ENCODE measurements at places on chromosomes 7 and 10.

- no peak for DNase-seq
These were observed 156.4 kb upstream of the MTPN start for GRCh38 chr7:136133551-136133950.

DNA sequence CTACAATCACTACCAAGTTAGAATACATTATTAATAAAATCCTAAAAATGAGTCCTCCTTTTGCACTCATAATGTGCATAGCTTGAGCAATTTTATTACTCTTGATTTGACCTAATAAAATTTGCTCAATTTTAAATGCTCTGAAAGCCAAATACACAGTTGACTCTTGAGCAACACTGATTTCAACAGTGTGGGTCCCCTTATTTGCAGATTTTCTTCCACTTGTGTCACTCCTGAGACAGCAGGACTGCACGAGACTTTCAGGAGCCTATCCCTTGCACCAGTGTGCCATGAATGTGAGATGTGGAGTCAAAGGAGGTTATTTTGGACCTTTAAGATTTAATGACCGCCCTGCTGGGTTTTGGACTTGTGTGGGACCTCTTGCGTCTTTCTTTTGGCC lies 23.2 kb downstream of the RNF216 start:
- DNase-seq = no peak

GRCh38 chr10:61475449-61475873 lies 22.3 kb upstream of the TMEM26 start:
- DNase-seq = no peak

GRCh38 chr7:12923971-12924370 lies 236.5 kb downstream of the ARL4A start:
- no peak for DNase-seq

DNA sequence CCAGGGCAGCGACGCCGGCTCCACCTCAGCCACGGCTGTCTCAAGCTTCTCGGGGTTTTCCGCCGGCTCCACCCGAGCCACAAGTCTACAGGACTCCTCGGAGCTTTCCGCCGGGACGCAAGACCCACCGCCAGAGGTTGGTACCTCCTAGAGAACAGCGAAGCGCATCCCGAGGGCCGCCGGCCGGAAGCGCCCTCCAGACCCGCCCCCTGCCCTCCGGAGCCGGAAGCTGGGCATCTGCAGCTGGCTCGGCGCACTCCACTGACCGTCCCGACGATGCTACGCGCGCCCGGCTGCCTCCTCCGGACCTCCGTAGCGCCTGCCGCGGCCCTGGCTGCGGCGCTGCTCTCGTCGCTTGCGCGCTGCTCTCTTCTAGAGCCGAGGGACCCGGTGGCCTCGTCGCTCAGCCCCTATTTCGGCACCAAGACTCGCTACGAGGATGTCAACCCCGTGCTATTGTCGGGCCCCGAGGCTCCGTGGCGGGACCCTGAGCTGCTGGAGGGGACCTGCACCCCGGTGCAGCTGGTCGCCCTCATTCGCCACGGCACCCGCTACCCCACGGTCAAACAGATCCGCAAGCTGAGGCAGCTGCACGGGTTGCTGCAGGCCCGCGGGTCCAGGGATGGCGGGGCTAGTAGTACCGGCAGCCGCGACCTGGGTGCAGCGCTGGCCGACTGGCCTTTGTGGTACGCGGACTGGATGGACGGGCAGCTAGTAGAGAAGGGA lies at the start of gene MINPP1:
Gene MINPP1 (plus strand): TSS at position 254 of the 726 bp plus-strand sequence. CDS start 23 bp downstream, at position 277.
- peak; percentile 72 for DNase-seq

- no peak for DNase-seq
These were observed 210.9 kb upstream of the CHRM2 start for GRCh38 chr7:136657482-136657921.

- DNase-seq = no peak
These were observed 91.6 kb downstream of the C10orf105 start for GRCh38 chr10:71627956-71628355.

- DNase-seq = no peak
These were observed 247.8 kb downstream of the SDK1 start for GRCh38 chr7:3548815-3549214.

DNA sequence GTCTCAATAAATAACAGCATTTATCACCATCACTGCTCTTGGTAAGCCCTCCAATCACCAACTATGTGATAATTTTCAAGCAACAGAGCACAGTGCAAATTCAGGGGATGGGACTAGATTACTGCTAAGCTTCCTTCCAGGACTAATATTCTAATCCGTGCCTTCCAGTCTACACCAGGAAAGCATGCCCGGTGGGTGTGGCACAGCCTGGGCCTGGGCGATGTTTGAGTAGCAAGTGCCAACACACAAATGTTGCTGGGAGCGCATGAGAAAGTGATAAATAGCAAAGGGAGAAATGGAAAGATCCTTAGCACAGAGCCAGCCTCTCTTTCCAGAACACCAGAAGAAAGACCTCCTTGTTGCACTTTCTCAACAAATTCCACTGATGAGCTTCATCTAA lies 13.5 kb upstream of the TM9SF3 start:
- no peak for DNase-seq

DNA sequence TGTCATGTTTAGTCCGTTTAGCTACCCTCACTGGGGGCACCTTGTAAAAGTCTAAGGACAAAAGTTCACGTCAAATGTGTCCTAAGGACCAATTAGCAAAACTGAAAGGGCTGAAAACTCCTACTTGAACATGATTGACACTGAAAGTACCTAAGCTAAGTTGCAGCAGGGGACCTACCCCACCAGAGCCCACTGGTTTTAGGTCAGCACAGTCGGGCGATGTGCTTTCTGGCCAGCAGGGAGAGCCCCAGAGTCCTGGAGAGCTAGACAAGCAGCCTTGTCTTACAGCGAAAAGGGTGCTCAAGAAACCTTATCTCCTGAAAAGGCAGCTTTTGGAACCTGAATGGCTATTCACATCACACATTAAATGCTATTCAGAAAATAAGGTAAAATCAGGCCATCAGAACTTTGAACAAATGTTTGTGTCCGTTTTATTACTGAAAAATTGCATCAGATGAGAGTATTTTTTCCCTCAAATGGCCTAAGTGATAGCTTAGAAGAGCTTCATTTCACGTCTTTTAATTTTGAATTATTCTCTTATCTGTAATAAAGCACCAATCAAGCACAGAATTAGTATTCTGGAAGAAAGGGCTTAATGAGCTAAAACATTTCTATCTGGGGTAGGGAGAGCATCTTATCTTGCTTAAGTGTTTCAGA lies 52.2 kb upstream of the MKI67 start:
- no peak for DNase-seq

- DNase-seq = no peak
These were observed 98.0 kb upstream of the GPR26 start for GRCh38 chr10:123567984-123568739.

DNA sequence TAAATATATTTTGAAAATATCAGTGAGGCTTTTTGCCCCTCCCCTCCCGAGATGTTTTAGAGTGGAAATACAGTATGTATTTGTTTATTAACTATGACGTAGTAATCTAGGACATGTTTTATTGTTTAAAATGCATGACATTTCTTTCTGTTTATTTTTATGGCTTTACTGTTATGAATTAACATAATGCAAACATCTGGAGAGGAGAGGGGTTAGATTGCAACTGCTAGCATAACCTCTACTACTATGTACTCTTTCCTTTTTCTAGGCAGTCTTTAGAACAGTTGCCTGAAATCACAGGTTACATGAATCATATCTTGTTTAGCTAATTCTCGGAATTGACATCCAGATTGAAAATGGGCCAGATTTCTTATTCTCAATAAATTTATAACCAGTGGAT lies 7.4 kb downstream of the BTAF1 start:
- DNase-seq = no peak

Data from stimulated activated CD4-positive, alpha-beta T cell treated with anti-CD3 and anti-CD28 coated beads, Interleukin-15, amount 100 ng/mL, for 1 hour (primary cell).